ENCODE measurements at places on chromosomes 4 and X.

- no peak for DNase-seq
These were observed 55.2 kb downstream of the HPGD start for GRCh38 chr4:174467107-174467506.

DNA sequence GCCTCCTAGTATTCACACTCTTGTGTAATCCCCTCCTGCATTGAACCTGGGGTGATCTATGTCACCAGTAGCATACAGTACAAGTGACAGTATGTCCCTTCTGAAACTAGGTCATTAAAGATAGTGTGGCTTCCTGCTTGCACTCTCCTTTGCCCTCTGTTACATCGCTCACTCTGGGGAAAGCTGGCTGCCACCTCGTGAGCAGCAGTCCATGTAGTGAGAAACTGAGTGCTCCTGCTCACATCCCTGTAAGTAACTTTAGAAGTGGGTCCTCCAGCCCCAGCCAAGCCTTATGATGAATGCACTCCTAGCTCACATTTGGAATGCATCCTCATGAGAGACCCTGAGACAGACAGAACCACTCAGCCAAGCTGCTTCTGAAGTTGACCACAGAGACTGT, 89.8 kb upstream of the TNIP3 start:
- DNase-seq, result no peak

GRCh38 chr4:140344101-140344500, 29.3 kb upstream of the SCOC start:
- DNase-seq, result no peak

- peak; percentile 61 for DNase-seq
These were observed 30.1 kb upstream of the BBS7 start for GRCh38 chr4:121900132-121900983.

- no peak for DNase-seq
These were observed 109.4 kb downstream of the PDHA2 start for GRCh38 chr4:95949136-95949765.

GRCh38 chr4:105092356-105092755, 54.3 kb upstream of the TET2 start:
- peak; percentile 85 for DNase-seq
